Lower lobe of right lung (tissue), 2 donors: ENCODE measurements at places on chromosomes 12 and 14. TPM values are rescaled to one million over a fixed set of nuclear protein-coding genes. Genes with fewer than 3 reads are reported as not detected.

GRCh38 chr14:61145903-61146481 lies 135.1 kb downstream of the TMEM30B start:
- DNase-seq, result no peak

DNA sequence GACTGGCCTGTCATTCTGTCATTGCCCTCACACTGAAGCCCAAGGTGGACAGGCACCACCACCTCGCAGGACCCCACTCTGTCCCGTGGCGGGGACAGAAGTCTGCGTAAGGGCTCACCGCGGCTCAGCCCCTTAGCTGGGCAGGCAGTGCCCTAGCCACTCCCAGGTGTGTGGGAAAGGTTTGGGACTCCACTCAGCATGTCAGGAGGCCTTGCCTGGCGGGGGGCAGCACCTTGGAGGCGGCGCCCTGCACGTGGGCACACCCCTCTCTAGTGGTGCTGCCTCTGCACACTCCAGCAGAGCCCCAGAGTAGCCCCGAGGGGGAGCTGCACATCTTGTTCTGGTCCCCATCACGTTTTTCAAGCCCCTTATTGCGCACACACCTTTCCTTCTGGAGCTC lies 35.6 kb downstream of the FIGNL2 start:
- no peak for DNase-seq

DNA sequence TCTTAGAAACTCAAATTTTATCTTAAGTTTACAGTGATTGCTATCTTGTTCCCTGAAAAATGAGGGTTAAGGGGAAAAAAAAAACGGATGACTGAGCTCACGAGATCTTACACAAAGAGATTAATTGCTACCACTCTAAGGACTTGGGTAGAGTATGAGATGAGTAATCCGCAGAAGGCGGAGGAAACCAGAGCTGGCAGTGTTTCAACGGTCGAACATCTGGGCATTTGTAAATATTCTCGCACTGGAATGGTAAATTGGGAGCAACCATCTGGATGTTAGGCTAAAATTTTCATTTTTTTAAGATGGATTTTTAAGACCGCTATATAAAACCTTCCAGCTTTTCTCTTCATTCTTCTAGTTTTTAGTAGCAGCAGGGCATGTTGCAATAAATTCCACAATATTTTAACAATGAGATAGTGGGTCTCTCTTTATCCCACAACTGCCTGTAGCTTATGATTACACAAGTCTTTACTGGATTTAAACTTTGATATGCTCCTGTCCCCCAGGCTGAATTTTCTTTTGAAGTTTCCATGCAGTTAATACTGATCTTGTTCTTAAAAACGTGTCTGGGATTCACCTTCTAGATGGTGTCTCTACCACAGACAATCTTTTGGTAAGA lies 1324.1 kb downstream of the AACS start:
- DNase-seq, result no peak

DNA sequence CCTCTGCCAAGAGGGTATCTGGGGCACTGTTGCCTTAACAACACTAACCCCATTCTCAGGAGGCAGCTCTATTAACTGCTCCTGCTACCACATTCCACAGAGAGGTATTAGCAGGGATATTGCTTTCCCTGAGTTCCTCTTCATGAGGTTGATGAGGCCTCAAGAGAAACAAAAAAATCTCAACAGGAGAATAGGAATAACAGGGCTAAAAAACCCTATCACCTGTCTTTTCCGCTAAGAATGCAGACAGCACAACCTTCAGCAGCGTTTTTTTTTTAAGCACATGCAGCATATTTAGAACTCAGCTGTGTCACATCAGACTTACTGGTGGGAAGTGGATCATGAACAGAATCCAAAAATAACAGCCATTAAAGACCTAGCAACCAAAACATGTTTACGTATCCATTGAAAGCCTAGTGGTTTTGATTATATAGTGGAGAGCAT lies 29.2 kb downstream of the ATF7 start:
- no peak for DNase-seq

DNA sequence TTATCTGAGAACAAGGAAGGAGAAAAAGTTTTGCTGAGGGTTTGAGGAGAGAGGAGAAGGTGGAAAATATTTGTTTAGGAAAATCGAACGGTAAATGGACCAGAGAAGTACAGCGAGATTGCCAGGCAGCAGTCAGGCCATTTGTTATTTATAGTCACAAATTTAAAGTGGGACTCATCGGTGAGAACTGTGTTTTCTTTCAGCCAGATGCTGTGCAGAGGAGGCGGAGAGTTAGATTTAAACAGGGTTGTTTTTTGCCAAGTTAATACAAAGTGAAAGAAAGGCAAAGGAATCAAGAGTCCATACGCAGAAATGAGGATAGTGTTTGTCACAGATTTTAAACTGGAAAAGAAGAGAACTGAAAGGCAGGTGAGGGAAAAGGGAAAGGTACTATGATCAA lies 200.6 kb upstream of the CNOT2 start:
- DNase-seq, result no peak

DNA sequence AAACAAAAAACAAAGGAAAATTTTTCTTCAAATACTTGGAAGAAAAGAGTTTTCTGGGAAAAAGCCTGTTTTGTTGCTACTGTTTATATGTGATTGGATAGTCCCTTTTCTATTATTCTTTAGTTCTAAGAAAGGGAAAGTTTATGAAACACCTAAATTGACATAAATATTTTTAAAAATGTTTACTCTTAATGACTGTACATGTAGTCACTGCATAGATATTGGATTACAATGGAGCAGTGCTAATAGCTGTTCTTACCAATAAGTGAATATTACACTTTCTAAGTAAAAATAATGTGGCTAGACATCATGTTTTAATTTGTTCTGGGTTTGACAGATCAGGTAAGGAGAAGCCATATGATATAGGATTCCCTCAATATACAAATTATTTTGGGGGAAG lies 352.7 kb upstream of the DIO2 start:
- no peak for DNase-seq

GRCh38 chr14:38158468-38158867 lies 49.2 kb upstream of the SSTR1 start:
- no peak for DNase-seq

DNA sequence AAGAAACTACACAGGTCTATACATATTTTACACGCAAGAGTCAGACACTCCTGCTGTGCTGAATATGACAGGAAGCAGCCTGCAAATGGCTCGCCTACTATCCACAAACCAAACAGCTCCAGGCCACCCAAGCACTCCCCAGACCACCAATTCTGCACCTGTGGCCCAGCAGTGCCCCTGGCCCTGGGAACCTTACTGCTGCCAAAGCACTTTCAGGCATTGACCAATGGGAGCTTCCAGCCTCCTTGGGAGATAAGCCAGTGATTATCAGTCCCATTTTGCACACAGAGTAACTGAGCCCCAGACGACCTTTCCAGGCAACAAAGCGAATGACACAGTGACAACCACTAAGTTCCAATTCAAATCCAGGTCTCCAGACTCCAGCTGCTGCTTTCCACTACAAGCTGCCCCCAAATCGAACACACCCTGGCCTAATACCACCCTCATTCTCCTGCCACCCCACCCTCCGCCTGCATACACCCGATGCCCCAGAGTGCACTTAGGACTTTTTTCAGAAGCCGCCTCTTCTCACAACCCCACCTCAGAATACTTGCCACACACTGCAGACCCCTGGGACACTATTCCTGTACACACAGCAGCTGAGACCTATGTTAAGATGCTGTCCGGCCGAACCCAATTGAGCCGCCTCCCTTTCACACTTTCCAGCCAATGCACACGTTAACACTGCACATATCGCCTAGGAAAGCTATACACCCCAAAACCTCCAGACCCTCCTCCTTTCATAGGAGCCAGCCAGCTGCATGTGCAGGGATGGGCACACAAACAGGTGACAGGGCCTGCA lies 126.1 kb upstream of the PRMT8 start:
- no peak for DNase-seq

- DNase-seq, result peak; percentile 59
Measured at GRCh38 chr12:67630373-67631088, 18.0 kb upstream of the DYRK2 start.

- DNase-seq, result no peak
Measured at GRCh38 chr12:1115484-1116231, 124.6 kb downstream of the ERC1 start.

- no peak for DNase-seq
Measured at GRCh38 chr12:40209886-40210285, 14.9 kb upstream of the LRRK2 start.

- DNase-seq, result no peak
Measured at GRCh38 chr12:10557766-10558165, 52.1 kb downstream of the EIF2S3B start.

GRCh38 chr12:6759741-6760140 lies 6.4 kb upstream of the PTMS start:
- no peak for DNase-seq

DNA sequence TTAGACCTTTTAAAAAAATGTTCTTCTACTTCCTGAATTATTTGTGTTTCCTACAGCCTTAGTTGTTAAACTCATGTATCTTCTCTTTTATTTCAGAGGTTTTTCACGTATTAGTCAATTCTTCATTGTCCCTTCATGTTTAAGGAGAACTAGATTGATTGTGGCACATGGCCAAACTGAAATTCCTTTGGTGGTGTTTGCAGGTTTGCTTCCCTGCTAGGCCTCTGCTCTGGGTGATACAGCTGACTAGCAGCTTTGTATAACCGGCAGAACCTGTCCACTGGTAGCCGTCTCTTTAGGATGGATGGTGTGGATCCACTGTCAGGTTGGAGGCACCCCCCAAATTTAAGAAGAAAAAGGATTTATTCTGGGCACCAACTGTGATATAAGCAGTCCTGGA lies 262.1 kb downstream of the FBXL14 start:
- DNase-seq, result no peak

GRCh38 chr14:34999500-34999899 lies 16.7 kb downstream of the SRP54 start:
- no peak for DNase-seq

GRCh38 chr12:45674181-45674977 lies 55.1 kb upstream of the ARID2 start:
- peak; percentile 76 for DNase-seq

DNA sequence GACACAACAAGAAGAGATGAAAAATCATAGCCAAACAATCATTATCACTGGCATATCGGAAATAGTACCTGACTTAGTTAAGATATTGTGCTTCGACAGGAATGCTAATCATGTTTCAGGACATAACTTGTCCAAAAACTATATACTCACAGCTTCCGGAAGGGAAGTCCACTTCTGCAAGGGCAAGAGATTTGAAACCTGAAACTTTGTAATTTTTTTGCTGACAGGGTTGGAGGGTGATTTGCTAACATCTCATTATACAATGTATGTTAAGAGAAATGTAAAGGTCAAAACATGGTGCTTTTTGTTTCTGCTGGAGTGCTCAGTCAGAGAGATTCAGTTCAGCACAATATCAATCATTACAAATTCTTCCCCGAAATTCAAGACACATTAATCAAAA lies 200.3 kb downstream of the CNTN1 start:
- DNase-seq, result no peak

DNA sequence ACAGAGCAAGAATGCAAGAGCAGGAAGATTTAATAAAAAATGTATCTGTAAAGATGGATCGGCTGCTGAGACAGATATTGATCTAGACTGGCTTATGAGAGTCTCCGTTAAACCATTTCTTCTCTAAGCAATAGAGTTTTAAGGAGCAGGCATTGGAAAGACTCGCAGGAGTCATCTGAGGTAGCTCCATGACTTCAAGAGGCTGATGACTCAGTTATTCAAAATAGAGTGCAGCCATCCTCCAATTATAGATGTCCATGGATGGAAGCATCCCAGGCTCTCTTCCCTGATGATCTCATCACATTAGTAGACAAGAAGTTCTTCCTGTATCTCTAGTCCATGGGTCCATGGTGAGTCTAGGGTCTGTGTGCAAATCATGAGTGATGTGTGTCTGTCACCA lies 638.3 kb upstream of the TMEM132C start:
- DNase-seq, result no peak

- DNase-seq, result no peak
Measured at GRCh38 chr12:45458854-45459807, 243.2 kb downstream of the ANO6 start.

DNA sequence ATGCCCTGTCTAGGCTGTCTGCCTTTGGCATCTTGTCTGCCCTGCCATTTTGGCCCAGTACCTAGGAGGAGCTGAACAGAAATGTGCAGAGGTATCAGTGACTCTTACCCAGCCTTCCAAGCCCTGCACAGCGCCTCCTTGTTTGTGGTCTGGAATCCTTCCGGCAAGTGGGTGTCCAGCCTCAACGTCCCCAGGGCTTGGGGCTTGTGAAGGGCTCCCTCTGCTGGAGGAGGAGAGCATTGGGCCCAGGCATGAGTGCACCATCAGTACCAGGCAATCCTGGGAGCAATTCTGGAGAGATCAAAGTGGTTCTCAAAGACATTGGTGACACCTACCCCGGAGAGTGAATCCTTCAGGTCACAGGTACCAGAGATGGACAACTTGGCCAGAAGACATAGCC lies 2.4 kb upstream of the TCL1B start:
- DNase-seq, result no peak

- no peak for DNase-seq
Measured at GRCh38 chr14:100394886-100395672, 71.9 kb downstream of the SLC25A47 start.

DNA sequence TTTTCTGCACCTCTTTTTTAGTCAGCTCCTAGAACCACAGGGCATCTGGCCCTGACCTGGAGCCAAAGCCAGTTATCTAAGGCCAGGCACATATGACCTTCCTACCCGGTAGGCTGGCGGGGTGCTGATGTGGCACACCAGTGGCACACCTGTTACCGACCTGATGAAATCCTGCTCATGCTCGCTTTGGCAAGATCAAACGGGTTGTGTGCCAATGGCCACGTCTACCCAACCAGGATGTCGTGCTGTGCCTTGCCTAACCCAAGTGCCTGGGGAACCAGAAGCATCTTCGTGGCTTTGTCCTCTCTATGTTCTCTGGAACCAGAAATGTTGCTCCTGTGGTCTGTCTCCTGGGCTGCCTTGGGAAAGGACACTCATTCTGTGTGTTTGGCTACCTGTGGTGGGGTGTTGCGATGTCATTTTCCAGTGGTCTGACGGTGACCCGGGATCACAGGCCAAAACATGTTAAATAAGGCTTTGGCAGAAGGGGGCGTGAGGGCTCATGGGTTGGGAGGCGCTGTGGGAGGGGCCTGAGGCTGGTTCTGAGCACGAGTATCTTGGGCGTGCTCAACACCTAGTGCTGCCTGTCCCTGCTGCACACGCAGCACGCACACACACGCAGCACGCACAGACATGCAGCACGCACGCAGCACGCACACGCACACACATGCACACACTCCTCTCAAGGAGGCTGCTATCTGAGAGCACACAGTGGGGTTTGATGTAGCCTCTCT lies 27.9 kb downstream of the CCNK start:
- no peak for DNase-seq

GRCh38 chr14:60294411-60295069 lies 45.5 kb downstream of the PPM1A start:
- no peak for DNase-seq

- peak; percentile 65 for DNase-seq
Measured at GRCh38 chr12:46450279-46450748, 77.7 kb upstream of the SLC38A2 start.

GRCh38 chr12:131525795-131526508 lies 184.9 kb upstream of the SFSWAP start:
- no peak for DNase-seq

- DNase-seq, result no peak
Measured at GRCh38 chr12:94488463-94488862, 28.8 kb upstream of the CEP83 start.

Gene KRT79
- 3.9 TPM for total RNA-seq

Gene ABHD12B
- not detected for total RNA-seq

Gene DTX1
- 6.8 TPM for total RNA-seq

Gene OLR1
- total RNA-seq, result 172 TPM

Gene EXOC3L4
- 3.6 TPM for total RNA-seq

Gene AQP2
- not detected for total RNA-seq

Gene ANKRD13A
- 62.5 TPM for total RNA-seq

Gene FGF23
- total RNA-seq, result not detected

Gene PPP1R1A
- not detected for total RNA-seq

Gene TPPP2
- total RNA-seq, result not detected

Gene KRT75
- total RNA-seq, result not detected

Gene INHBC
- not detected for total RNA-seq

Gene ASCL1
- total RNA-seq, result 0.15 TPM
